ENCODE measurements at places on chromosomes 12 and 14.
A peak's percentile ranks its signal among the peaks of the same experiment; 100 is the strongest.

DNA sequence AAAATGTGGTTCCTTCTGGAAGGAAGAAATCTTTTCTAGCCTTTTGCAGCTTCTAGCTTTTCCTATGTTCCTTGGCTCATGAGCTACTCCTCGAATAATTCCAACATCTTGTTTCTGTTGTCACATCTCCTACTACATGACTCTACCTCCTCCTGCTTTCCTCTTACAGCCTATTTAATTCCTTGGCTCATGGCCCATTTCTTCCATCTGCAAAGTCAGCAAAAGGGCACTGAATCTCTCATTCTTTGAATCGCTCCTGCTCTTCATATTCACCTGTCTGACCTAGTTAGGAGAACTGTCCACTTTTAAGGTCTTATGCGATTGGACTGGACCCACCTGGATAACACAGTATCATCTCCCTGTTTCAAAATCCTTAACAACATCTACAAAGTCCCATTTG lies 15.8 kb downstream of the PRKD1 start:
- DNase-seq: no peak

DNA sequence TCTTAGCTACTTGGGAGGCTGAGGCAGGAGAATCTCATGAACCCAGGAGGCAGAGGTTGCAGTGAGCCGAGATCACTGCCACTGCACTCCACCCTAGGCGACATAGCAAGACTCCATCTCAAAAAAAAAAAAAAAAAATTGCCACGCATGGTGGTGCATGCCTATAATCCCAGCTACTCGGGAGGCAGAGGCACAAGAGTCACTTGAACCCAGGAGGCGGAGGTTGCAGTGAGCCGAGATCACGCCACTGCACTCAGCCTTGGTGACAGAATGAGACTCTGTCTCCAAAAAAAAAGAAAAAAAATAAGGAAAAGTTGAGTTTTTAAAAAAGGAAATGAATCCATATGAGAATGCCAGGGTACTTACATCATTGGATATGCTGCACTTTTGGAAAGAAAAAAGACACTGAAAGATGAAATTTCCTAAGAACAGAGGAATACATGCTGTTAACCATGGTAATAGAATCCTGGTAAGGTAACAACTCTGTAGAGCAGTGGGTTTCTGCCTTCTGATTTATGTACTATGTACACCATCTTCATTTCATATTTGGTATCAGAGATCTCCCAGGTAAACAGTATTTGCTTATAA lies 222.7 kb downstream of the ERC1 start:
- DNase-seq: no peak

DNA sequence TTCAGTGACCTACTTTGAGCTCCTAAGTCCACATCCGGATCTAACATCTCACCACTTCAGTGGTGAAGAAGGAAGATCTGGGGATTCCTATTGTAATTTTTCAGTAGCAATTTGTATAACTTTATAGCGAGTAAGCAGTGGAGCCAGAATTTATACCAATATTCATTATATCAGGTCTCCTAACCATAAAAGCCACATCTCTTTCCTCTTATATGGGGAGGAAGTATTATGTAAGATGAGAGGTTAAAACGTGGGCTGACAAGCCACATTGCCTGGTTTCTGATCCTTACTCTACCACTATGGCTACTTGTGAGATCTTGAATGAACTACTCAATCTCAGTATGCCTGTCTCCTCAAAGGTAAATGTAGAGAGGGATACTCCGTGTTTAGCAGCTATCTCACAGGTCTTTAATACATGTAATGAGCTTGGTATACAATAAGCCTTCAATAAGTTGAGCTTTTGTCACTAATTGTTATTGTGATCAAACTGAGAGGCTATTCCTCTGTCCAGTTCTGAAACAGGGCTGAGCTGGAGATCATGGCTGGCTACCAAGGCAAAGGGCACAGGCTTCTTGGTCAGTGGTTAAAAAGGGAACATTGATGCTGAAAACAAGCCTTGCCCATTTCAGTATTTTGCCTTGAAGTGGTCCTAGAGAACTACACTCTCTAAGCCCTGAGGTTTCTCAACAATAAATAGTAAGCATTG lies 3.3 kb upstream of the TMEM117 start:
- no peak for DNase-seq

GRCh38 chr12:101782273-101782731 lies 43.0 kb upstream of the SYCP3 start:
- DNase-seq: peak; percentile 43

DNA sequence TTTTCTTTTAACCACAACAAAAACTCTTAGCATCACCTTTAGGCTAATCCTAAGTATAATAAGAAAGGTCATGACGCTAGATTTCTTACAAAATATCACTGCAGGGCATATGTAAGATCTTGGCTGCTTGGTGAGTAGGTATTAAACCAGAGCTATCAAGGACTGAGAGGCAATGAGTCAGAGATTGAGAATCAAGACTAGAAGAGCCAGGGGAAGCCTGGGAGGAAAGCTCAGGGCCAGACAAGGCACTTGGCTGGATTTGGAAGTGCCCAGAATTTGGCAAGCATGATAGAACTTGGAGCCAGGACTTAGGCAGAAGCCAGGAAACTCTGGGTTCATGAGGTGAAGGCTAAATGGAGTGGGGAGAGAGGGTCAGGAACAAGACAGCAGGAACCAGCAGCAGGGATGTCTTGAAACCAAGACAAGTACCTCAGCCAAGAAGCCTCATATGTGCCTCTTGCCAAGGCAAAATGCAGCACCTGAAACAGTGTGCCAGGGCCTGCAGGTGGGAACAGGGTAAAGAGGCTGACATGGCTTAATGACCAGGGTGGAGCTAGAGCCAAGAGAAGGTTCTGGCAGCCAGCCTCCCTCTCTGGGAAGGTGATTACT lies 49.9 kb downstream of the PTHLH start:
- peak; percentile 74 for DNase-seq
